Mammary epithelial cell (primary cell): ENCODE measurements at places on chromosomes 5 and 9. TPM values are rescaled to one million over a fixed set of nuclear protein-coding genes. Genes with fewer than 3 reads are reported as not detected.

The FOXD4 gene
- total RNA-seq: 0.67 TPM

The EMB gene
- 110 TPM for total RNA-seq

The IFNA2 gene
- not detected for total RNA-seq

The PKD2L2 gene
- total RNA-seq: not detected

The TUBB4B gene
- 177 TPM for total RNA-seq

The SLC6A19 gene
- total RNA-seq: not detected in 2 replicates

The SLC6A18 gene
- not detected for total RNA-seq

The TMEFF1 gene
- 0.33 TPM for total RNA-seq
